T-cell (primary cell): ENCODE measurements at places on chromosomes 6 and 20.

- no peak for DNase-seq
These were observed 53.1 kb upstream of the TULP4 start for GRCh38 chr6:158259136-158259535.

DNA sequence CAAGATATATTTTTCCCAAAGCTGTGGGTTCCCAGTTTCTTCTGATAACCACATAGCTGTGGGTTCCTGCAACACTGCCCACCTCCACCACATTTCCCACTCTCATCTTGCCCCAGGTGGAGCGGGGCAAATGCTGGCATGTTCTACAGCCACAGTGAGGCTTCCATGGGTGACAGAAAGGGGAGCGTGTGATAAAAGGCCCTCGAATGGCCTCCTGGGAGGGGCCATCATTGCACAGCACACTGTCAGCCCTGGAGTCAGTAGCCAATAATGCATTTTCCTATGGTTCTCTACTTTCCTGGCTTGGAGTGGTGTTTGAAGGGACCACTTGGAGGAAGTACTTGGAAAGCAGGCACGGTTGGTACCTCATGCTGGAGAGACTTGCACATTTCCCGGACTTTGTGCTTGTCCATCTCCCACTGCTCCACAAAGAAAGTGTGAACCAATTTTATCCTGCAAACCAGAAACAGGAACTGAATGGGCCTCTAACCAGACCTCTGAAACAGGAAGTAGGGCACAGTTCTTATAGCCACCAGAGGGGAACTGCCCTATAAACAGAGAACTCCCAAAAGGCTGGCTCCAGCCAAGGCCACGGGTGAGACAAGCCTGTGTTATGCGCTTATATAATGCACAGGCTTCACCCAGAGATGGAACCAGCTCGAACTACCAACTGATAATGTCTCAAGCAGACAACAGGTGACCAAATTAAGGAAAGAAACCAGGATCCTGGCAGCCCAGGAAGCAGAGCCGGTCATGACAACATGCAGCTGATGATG is 8.6 kb downstream of the MAP3K5 start:
- no peak for DNase-seq

DNA sequence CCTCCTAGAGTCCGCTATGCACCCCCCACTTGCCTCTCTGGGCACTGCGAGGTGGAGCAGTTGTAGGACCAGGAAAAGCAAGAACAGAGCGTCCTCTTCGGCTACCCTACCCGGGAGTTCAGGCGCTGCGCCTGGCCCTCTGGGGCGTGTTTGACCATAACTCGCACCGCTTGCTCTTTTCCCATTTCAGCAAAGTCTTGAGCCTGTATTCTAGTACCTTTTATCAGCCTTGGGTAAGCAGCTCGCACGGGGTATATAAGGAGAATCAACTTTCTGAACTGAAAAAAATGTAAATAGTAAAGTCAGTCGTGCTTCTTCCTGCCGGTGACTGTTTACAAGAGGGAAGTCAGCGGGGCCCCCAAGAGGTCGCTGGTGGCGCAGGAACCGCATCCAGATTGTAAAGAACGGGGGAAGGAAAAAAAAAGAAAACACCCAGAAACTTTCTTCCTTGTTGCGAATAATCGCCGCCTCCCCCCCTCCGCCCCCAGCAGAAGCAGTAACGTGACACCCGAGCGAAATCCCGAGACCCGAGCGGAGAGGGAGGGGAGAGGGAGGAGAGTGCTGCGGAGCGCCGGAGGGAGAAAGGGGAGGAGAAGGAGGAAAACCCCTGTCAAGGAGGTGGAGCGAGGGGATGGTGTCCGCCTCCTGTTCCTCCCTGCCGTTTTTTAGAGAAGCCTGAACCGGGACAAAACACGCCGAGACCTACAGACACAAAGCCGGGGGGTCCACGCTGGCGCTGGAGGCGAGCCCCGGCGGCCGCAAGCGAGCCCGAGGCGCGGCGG is at the start of gene UST:
Gene UST, plus strand, starts transcription at position 668 of the 782 bp plus-strand sequence. CDS start 401 bp downstream, outside the sequence.
- DNase-seq = peak; percentile 69

- DNase-seq = no peak
These were observed 264.8 kb downstream of the SLC35F1 start for GRCh38 chr6:118171852-118172251.

- DNase-seq = no peak
These were observed 36.2 kb downstream of the JAG1 start for GRCh38 chr20:10637563-10637962.

DNA sequence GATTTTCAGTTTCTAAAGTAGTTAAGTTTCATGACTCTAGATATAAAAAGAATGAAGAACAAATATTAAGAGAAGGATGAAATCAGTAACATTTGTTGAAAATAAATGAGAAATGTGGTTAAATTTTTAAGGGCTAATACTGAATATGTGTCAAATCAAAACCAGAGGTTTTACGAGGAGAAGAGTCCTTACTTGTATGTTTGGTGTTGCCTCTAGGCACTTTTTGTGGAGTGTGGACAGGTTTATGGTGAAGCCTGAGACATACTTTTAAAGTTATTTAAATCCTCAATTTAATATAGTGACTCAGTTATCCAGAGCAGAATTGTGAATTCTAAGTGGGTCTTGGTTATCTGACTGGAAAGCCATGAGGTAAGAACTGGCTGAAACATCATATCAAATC is 68.7 kb downstream of the COL19A1 start:
- DNase-seq = no peak

DNA sequence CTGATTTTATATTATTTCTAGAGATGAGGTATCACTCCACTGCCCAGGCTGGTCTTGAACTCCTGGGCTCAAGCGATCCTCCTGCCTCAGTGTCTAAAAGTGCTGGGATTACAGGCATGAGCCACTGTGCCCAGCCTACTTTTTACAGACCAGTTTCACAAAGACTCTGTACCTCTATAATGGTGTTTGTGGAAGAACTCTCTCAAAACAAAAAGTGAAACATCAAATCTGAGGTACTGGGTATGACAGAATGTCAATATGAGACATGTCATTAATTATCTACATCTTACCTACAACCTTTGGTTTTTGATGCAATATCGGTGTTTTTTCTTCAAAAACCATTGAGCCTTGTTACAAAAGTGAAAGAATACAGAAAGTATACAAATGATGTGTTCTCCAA is 49.4 kb upstream of the MCM9 start:
- no peak for DNase-seq

DNA sequence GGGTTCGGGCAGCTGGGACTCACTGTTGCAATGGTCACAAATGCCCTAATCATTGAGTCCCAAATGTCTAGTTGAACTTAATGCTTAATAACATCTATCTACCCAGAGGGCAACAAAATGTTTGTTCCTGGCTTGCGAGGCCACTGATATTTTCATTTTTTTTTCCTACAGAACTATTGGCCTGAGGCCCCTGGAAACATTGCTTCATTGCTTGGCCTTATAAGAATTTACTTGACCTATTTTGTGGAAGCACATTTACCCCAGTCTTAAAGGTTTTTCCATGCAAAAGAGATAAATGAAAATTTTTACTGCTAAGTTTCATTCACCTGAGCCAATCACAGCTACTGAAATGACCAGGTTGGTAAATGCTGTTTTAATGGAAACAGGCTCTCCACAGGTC is 133.1 kb upstream of the RIPOR2 start:
- DNase-seq = no peak

GRCh38 chr6:19845266-19846041 is 8.3 kb downstream of the ID4 start:
- DNase-seq = no peak

- peak; percentile 13 for DNase-seq
These were observed 37.7 kb downstream of the PMEPA1 start for GRCh38 chr20:57672164-57672563.
